ENCODE measurements at places on chromosomes 5 and 9.
A peak's percentile ranks its signal among the peaks of the same experiment; 100 is the strongest.

GRCh38 chr5:159765135-159765433 lies 151.2 kb upstream of the ADRA1B start:
- no peak for DNase-seq

- no peak for DNase-seq
Measured at GRCh38 chr9:13705918-13706317, 426.4 kb upstream of the MPDZ start.

- DNase-seq: no peak
Measured at GRCh38 chr9:93186215-93186945, 2.4 kb downstream of the WNK2 start.

GRCh38 chr5:17918373-17919104 lies 284.3 kb downstream of the TAF11L14 start:
- DNase-seq: no peak

GRCh38 chr5:1760231-1760630 lies 39.4 kb downstream of the MRPL36 start:
- no peak for DNase-seq

DNA sequence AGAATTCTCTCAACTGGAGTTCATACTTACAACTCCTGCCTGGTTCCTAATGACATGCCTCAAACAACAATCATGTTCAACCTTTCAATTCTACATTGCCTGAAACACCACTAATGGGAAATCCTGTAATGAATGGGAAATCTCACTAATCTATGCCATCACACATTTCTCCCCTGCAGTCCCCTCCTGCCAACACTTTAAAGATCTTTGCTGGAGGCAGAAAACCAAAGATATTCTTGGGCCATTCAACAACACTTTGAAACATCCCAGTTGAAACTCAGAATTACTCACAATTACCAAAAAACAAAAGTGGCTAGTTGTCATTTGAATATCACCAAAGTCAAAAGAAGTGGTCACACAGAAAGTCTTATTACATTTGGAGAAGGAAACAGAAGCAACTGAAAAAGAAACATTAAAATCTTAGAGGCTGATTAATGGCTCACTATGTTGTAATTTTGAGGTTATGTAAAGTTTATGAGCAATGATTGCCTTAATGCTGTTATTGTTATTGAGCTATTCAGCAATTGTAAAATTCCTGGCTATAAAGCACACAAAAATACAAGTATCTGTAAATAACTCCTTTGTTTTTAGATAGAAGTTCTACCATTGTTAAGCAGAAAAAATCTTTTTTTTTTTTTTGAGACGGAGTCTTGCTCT lies 313.4 kb upstream of the SLC30A5 start:
- DNase-seq: no peak

DNA sequence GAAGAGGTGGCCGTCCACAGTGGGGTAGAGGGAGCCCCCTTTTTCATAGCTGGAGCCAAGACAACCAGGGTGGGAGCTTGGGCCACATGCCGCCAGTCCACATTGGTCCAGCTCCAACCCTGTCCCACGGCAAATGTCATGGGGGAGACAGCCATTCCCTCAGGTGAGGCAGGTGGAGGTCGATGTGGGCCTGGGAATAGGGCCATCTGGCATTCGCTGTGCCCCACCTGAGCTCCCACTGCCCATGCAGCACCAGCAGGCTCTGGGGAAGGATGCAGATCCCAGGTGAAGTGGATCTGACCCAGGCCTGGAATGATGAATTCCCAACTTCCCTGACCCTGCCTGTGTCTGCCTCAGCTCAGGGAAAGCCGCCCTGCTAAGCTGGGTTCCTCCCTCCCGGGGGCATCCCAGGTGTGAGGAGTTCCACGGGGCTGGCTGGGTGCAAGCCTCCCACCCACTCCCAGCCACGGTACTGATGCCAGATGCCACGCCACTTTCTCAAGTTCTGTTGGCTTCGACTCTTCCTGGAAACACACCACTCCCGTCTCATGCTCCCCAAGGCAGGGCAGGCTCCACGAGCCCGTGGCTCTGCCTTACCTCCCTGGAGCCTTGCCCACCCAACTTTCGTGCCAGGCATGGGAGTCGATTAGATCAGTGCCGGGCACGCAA lies 25.2 kb upstream of the FCN2 start:
- no peak for DNase-seq

GRCh38 chr9:34701023-34701768 lies 8.7 kb downstream of the CCL21 start:
- peak; percentile 90 for DNase-seq

DNA sequence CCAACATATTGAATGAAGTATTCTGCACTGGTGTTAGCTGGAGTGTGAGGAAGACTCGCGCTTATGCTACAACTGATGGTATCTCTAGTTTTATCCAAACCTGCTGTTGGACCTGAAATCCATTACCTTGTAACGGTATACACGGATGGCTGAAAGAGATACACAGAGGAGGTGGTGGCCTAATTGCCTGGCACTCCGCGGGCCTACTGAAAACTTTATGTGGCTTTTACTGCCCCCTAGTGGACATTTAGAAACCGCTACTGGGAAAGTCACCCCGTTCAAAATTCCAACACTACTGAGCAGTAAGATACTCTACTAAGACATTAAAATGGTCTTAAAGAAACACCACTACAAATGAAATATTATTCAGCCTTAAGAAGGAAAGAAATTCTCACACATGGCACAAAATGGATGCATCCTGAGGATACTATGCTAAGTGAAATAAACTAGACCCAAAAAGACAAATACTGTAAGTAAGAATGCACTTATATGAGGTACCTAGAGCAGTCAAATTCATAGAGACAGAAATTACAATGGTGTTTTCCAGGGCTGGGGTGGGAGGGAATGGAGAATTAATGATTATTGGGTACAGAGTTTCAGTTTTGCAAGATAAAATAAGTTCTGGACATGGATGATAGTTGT lies 100.4 kb downstream of the TTLL11 start:
- DNase-seq: peak; percentile 37

GRCh38 chr5:81878333-81878732 lies 93.5 kb upstream of the ATG10 start:
- DNase-seq: no peak

DNA sequence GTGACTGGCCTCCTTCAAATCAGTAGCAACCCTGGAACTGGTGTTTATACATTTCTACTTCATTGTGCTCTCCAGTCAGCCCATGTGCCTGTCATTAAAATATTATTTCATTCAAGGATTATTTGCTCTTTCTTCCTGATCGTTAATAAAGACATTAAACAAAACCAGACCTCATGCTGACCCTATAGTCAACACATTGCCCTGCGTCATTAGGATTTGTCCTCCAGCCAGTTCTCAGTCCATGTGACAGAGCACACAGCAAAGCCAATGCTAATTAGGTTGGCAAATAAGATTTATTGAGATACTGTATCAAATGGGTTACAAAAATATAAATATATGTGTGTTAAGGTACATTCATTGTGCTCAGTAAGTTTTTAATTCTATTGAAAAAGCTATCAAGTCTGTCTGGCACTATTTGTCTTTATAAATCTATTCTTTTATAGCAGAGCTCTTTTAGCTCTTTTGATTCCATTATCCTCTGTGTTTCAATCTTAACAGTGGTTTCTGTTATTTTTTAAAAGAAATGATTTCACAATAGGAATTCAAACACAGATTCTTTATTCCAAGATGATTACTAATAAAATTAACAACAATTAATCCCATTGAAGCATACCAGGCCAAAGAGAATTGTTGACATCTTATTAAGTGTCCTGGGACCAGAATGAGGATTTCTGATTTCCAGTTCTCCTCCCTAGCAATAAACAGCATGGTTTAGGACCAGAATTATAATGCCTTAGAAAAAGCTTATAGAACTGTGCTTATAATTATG lies 209.4 kb upstream of the RGMB start:
- DNase-seq: no peak

DNA sequence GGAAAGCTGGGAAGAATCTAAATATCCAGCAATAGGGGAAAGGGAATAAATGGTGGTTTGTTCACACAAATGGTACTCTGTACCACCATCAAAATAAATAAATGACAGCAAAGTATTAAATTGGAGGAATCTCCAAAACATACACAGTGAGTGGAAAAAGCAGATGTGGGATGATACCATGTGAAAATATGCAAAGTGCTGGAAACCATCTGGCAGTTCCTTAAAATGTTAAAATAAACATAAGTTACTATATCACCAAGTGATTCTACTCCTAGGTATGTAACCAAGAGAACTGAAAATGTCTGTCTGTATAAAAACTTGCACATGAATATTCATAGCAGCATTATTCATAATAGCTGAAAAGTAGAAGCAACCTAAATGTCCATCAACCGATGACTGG lies 41.9 kb upstream of the TEX48 start:
- DNase-seq: no peak

DNA sequence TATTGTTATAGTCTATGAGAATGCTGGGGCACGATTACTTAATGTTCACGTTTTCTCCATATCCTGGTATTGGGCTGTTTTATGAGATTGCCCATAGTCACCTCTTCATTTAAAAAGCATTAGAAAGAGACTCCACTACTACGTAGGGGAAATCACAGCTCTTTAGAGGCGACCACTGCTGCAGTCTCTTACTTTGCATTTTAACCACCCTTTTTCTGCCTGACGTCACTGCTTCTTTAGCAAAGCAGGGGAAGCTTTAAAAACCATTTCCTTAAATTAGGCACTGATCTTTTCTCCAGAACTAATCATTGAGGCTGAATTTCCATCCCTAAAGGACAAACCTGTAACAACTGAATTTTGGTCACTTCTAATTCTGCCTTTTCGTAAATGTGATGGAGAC lies 38.9 kb downstream of the ZNF608 start:
- no peak for DNase-seq

DNA sequence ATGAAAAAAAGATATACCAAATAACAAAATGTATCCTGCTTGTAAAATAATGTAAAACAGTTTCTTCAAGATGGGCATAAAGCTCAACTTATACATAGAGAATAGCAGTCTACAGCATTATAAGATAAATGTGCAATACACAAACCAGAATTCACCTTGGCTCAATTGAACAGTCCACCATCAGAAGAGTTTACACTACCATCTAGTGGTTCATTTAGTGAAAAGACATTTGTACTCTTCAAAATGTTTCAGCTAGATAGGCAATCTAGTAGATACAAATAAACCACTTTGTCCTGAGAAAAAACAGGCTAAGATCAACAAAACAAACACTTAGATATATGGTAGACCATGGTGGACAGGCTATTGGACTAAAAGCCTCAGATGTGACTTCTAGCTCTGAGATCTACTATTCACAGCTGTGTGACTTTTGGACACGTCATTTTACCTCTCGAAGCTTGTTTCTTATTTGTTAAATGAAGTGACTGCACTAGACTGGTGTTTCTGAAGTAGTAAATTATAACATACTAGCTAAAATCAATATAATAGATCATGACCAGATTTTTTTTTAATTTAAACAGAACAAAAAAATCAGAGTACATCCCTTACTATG lies 22.1 kb upstream of the TPD52L3 start:
- no peak for DNase-seq

GRCh38 chr9:18122171-18122570 lies 351.8 kb upstream of the ADAMTSL1 start:
- no peak for DNase-seq

DNA sequence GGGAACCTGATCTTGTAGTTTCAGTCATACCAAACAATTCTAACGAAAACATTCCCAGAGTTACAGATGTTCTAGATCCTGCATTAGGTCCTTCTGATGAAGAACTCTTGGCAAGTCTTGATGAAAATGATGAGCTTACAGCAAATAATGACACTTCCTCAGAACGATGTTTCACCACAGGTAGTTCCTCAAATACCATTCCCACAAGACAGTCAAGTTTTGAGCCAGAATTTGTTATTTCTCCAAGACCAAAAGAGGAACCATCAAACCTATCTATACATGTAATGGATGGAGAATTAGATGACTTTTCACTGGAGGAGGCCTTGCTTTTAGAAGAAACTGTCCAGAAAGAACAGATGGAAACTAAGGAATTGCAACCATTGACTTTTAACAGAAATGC lies 21.0 kb downstream of the RMI1 start:
- no peak for DNase-seq

- no peak for DNase-seq
Measured at GRCh38 chr5:143914756-143915155, 102.8 kb downstream of the HMHB1 start.

GRCh38 chr9:97075289-97075985 lies 36.5 kb upstream of the CTSV start:
- no peak for DNase-seq

- no peak for DNase-seq
Measured at GRCh38 chr9:121390372-121390771, 20.3 kb upstream of the STOM start.

GRCh38 chr5:170337045-170337733 lies 39.6 kb upstream of the LCP2 start:
- DNase-seq: no peak

GRCh38 chr9:68643901-68644809 lies 60.9 kb upstream of the PIP5K1B start:
- no peak for DNase-seq

DNA sequence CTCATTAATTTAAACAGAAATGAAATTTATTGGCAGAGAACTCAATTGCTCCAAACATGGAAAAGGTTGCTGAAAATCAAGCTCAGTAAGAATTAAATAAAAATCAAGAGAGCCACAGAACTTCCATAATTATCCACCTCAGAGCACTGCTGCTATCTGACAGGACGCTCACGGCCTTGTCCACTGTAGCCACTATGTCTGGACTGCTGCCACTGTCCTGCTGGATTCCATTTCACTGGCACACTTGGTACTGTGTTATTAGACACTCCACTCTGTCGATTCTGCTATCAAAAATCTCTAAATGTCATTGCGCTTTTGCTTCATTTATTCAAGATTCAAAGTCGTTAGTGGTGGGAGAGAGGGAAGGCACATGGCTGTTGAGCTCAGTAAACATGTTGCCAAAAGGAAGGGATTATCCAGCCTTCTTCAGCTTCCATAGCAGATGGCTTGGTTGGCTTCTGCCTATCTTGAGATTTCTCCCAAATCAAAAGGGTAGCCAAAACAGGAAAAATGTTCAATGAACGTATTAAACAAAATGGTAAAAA lies 815.0 kb downstream of the CDH18 start:
- DNase-seq: no peak

GRCh38 chr9:26975728-26976707 lies 19.8 kb downstream of the IFT74 start:
- DNase-seq: no peak

GRCh38 chr5:181098762-181099601 lies 32.0 kb downstream of the OR2V1 start:
- DNase-seq: no peak

DNA sequence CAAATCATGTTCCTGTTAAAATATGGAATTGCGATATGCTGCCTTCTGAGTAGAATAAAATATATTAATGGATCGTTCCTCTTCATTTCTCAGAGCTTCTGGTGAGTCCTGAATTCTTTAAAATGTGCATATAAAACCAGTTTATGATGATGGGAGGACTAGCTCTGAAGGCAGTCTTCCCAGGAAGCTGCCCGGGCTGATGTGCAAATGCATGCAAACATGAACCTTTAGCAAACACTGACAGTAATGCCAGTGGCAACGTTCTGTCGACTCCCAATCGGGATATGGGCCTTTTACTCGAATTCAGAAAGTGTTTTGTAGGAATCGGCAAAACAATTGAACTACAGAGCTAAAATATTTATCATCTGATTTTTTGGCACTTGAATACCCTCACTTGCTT lies 93.6 kb downstream of the TLE4 start:
- no peak for DNase-seq
